ENCODE measurements at places on chromosomes 16 and 17.

- peak; percentile 83 for DNase-seq
Observed at GRCh38 chr17:8359769-8360168, 16.7 kb downstream of the KRABD2 start.

DNA sequence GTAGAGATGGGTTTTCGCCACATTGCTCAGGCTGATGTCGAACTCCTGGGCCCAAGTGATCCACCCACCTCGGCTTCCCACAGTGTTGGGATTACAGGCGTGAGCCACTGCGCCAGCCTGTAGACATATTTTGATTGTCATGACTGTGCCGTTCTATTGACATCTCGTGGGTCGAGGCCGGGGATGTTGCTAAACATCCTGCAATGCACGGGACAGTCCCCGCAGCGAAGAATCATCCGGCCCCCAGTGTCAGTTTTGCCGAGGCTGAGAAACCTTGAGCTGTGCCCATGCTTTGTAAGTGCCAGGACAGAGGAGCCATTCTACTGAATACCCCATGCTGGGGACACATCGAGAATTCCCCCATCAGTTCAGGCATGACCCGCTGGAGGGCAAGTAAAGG lies 69.1 kb upstream of the GSE1 start:
- no peak for DNase-seq

DNA sequence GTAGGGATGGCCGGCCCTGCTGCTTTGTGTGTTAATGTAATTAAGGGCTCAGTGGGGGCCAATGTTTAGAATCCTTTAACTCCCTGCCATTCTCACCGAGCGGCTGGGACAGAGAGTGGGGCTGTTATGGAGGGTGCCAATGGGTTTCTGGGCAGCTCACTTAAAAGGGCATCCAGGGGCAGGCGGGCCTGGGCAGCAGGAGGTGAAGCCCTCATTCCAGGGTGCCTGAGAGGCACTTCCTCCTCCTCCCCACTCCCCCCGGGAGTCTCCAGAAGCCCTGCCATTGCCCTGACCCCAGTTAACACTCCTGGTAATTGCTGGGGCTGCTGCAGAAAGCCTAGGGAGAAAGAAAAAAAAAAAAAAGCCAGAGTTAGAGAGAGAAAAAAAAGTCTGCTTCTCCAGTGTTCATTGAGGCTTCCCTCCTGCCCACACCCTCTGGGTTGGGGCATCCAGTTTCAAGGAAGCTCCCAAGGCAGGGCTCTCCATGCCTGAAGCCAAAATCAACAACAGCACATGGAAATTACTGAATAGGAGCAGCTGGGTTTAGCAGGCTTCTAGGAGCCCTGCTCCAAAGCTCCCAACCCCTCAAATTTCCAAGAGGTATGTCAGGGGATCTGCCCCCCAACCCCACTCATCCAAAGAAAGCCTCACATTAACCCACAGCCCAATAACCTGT lies 28.0 kb downstream of the CUEDC1 start:
- peak; percentile 58 for DNase-seq

DNA sequence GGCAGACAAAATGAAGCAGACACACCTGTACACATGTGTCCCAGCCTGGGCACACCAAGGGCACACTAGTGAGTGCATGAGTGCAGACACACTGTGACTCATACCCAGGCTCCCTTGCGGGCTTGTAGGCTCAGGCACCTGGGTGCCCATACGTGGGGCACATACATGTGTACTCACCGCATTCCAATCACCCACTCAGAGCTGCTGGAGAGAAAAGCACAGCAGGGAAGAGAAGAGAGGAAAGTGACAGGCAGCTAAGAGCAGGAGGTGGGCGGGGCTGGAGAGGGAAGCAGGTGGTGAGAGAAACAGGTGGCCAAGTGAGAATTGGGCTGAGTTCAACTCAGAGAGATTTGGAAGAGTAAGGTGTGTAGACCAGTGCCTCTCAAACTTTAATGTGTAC lies 54.0 kb downstream of the TMEM132E start:
- no peak for DNase-seq

- no peak for DNase-seq
Observed at GRCh38 chr16:66620429-66620795, 15.9 kb downstream of the CMTM3 start.

GRCh38 chr16:86765389-86766026 lies 187.2 kb downstream of the FOXL1 start:
- no peak for DNase-seq

DNA sequence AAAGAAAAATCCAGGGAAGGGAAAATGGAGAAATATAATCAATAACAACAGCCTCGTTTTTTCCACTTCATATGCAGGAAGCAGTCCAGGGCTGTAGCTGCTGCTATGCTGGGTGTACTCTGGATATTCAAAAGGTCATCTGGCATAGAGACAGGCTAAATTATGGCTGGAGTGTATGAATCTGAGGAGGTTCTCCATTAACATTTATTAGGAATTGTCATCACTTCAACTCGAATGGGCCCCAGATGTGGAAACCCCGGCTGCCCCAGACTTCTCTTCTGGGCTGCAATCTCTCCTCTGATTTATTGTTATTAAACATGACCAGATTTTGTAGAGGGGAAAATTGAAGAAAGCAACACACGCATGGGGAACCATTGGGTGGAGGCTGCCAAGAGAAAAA lies 33.5 kb upstream of the SKAP1 start:
- no peak for DNase-seq

DNA sequence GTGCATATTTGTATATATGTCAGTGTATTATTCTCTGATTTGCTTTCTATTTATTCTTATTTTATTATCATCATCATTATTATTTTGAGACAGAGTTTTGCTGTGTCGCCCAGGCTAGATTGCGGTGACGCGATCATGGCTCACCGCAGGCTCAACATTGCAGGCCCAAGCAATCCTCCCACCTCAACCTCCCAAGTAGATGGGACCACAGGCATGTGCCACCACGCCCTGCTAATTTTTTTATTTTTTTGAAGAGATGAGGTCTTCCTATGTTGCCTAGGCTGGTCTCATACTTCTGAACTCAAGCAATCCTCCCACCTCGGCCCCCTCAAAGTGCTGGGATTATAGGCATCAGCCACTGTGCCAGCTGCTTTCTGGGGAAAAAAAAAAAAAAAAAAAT lies 8.4 kb upstream of the ARHGAP17 start:
- no peak for DNase-seq

DNA sequence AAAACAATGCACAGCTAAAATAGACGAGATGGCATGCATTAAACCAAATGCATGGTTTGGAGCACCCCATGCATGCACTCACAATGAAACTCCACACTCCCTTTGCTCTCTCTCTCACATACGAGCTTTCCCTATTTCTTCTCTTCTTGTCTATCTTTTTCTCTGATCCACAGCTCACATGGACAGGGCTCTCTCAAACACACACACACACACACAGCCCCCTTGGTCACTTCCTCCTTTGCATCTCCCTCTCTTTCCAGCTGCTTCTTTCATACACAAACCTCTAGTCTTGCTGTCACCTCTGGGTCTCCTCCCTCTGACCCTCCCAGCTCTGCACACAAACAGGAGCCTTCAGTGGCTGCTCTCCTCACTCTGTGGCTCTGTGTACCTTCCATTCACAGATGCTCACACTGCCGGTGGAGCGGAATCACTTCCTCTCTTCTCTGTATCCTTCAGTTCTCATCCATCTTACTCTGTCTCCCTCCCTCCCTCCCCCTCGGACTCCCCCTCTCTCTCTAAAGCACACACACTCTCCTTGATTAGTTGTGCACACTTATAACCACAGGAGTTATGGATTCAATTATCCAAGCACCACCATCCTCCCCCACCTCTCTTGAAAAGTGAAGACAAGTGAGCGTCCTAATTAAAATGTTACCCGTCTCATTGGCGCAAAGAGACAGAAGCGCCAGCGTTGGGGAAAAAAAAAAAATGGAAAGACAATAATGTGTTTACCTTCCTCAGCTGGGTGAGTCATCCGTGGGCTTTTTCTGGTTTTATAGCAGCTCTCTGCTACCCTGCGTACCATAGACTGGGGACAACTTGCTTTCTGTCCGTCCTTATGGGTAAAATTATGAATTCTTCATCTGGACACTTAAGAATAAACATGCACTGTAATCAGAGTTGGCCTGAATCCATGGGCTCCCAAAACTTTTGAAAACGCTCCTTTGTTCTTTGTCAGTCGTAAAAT lies 90.8 kb downstream of the SHISA6 start:
- DNase-seq, result no peak

- peak; percentile 79 for DNase-seq
Observed at GRCh38 chr16:70553645-70554044, 30.0 kb downstream of the SF3B3 start.

DNA sequence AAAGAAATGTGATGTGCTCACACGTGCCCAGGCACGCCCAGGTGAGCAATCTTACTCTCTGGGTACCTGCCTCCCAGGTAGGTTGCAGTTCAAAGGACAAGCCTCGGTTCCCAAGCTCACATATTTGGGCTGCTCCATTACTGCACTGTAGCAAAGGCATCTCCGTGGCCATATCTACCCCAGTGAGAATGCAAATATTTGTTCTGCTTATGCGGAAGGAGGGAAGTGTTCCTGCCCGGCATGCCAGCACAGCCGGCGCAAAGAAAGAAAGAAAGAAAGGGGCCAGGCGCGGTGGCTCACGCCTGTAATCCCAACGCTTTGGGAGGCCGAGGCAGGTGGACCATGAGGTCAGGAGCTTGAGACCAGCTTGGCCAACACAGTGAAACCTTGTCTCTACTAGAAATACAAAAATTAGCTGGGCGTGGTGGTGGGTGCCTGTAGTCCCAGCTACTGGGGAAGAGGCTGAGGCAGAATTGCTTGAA lies 30.7 kb downstream of the SLC43A2 start:
- no peak for DNase-seq

- DNase-seq, result no peak
Observed at GRCh38 chr17:77445760-77446532, 305.2 kb downstream of the SEC14L1 start.

DNA sequence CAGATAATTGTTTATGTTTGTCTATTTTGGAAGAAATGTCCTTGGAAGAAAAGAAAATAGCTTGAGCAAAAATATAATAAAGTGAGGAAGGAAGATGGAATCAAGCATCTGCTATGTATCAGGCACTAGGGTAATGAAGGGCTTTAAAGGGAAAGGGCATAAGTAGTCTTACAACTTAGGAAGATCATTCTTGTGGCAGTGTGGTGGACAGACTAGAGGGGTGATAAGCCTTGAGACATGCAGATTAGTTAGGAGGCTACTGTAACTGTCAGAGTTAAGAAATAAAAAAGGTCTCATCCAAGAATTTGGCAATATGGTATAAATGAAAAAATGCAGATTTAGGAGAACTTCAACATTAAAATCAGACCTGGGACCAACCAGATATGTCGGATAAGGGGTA lies 14.9 kb downstream of the FAM222B start:
- no peak for DNase-seq

DNA sequence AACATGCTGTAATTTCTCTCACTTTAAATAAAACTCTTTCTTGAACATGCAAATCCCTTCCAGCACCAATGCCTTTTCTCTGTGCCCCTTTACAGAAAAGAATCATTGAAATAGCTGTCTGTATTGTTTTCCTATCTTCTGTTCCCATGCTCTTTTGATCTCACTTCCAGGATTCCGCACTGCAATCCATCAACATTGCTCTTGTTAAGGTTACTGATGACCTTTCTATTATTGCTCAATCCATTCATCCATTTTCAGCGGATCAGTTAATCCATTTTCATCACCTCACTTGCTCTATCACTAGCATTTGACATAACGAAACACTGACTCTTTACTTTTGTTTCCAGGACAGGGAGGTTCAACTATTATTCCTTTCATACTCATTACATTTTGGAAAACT lies 130.5 kb downstream of the ABCA8 start:
- no peak for DNase-seq

DNA sequence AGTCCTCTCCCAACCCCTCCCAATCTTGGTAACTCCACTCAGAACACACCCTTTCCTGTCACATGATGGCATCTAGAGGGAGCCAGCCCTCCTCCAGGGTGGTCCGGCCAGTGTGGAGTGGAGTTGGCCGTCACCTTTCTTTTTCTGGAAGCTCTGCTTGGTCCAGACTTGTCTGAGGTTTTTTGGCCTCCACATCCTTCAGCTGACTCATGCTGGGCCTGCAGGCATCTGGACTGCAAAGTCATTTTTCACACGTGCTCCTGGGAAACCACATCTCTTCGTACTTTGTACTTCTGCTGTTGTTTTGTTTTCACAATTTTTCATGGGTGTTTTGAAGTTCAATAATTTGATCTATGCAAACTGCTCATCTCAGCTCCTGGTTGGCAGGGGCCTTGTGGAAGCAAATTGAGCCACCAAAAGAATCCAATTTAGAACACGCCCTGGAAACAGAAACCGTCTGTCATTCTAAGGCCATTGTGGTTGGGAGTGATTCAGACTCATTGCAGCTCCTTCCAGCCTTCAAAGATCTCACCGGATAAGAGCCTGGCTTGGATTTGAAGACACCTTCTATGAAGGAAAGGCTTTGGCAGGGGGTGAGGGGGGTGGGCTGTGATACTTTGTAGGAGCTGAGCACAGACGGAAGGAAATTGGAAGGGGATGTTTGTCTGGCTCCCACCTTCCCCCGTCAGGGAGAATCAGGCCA lies 42.4 kb upstream of the NF1 start:
- DNase-seq, result peak; percentile 98

DNA sequence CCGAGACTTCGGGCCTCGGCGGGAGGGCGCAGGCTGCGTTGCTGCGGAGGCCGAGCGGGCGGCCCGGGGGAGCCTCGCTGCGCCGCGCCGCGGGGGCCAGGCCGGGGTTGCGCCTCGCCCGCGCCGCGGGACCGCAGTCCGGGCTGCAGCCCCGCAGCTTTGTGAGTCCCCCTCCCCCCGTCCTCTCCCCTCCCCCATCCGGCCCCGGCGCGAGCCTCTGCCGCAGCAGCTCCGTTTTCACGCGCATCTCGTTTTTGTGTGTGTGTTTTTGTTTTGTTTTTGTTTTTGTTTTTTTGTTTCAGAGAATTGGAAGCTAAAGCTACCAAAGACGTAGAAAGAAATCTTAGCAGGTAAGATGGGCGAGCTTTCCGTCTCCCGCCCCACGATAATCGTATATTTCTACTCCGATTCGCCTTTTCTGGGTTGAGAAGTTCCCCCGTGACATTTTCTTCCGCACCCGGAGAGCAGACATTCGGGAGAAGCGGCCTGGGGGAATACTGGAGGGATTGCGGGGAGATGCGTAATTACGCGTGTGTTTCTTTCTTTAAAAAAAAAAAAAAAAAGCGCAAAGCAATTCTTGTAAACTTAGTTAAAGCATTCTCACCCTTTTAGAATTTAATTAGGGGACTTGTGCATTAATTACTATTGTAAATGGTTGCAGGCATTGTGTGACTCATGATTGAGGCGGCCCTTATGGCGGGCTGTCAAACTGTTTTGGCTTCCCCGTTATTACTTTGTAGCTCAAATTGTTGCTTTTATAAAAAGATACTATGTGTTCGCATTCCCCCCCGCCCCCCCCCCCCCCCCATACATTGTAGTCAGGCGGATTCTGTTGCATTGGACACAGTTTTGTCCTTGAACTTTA lies 732 bp downstream of the TNRC6A start:
- peak; percentile 35 for DNase-seq

DNA sequence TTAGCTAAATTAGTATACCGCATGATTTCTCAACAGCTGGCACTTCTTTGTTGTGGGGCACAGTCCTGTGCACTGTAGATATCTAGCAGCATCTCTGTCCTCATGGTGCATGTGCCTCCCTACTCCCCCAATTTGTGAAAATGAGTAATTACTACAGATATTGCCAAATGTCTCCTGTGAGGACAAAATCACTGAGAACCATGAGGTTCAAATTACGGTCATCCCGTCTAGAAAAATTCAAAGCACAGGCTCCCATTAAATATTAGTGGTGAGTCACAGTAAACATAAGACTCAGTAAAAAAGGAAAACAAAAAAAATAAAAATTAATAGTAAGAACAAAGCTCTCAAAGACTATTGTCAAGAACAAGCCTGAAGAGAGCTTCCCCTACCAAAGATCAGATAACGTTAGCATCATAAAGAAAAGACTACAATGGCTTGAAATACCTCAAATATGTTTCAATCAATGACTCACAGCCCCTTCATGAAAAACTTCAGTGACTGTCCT lies 57.8 kb downstream of the STH start:
- peak; percentile 74 for DNase-seq
